ENCODE measurements at places on chromosomes 5 and 9. TPM values are rescaled to one million over a fixed set of nuclear protein-coding genes. Genes with fewer than 3 reads are reported as not detected.
A peak's percentile ranks its signal among the peaks of the same experiment; 100 is the strongest.

FAM81B gene
- 2.4 TPM for total RNA-seq

GCNT4 gene
- total RNA-seq = 8.3 TPM

FAM221B gene
- total RNA-seq = 1.1 TPM

PCDHB12 gene
- 2.3 TPM for total RNA-seq

DNA sequence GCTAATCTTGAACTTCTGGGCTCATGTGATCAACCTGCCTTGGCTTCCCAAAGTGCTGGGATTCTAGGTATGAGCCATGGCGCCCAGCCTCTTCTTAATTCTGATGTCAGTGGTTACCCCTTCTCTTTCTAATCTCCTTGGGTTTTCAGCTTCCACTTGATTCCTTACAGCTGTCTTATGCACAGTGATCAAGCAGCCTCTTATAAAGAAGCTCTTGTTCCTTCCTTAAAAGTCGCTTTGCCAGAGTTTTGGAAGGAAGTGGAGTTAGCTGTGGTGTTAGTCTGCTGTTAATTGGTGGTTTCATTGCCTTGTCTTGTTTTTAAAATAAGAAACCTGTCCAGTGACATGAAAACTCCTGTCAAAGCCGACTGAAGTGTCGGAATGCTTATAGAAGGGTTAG, 128.1 kb upstream of the CACNA1B start:
- peaks cover 35% of the 10 kb centered on the region for H3K36me3 ChIP-seq
- H3K4me3 ChIP-seq = no peak overlapping the region
- no peaks in the 10 kb centered on the region for H3K27me3 ChIP-seq
- no peak for DNase-seq
- no peak overlapping the region for H3K27ac ChIP-seq

GRCh38 chr9:21450733-21451394, 10.6 kb downstream of the IFNA1 start:
- no peaks in the 10 kb centered on the region for H3K36me3 ChIP-seq
- no peak overlapping the region for H3K27ac ChIP-seq
- no peaks in the 10 kb centered on the region for H3K4me1 ChIP-seq
- no peaks in the 10 kb centered on the region for H3K27me3 ChIP-seq

- H3K27me3 ChIP-seq = no peaks in the 10 kb centered on the region
- no peaks in the 10 kb centered on the region for H3K4me1 ChIP-seq
- DNase-seq = no peak
- H3K4me3 ChIP-seq = peak overlapping the region; percentile 22
- peaks cover 12% of the 10 kb centered on the region for H3K36me3 ChIP-seq
- H3K27ac ChIP-seq = no peak overlapping the region
These were observed 33.8 kb downstream of the JMY start for GRCh38 chr5:79269733-79270166.

DNA sequence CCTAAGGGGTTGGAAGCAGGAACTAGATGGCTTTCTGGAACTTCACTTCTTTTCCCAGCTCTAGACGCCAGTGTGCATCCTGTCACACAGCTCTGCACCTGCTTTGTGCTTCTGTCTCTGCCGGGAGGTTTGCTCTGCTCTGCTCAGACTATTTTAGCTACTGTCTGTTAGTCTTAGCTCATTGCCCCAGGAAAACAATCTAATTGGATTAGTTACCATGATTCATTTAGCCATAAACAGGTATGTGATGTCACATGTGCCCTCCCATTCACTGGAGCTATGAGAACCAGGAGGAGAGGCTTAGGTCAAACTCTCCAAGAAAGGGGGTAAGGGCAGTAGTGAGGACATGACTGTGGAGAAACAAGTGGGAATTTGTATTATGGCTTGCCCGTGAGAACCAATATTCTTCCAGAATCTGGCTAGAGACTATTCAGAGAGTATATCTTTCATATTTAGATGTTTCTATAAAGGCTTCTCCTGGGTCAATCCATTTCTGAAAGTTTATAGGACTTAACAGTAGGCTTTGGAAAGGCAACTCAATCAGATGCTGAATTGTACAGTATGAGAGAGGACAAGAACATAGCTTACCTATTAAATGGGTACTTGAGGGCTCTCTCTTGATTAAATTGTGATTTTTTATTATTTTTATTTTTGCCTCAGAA, 22.4 kb upstream of the NREP start:
- no peaks in the 10 kb centered on the region for H3K36me3 ChIP-seq
- no peak for DNase-seq
- no peak overlapping the region for H3K27ac ChIP-seq

DNA sequence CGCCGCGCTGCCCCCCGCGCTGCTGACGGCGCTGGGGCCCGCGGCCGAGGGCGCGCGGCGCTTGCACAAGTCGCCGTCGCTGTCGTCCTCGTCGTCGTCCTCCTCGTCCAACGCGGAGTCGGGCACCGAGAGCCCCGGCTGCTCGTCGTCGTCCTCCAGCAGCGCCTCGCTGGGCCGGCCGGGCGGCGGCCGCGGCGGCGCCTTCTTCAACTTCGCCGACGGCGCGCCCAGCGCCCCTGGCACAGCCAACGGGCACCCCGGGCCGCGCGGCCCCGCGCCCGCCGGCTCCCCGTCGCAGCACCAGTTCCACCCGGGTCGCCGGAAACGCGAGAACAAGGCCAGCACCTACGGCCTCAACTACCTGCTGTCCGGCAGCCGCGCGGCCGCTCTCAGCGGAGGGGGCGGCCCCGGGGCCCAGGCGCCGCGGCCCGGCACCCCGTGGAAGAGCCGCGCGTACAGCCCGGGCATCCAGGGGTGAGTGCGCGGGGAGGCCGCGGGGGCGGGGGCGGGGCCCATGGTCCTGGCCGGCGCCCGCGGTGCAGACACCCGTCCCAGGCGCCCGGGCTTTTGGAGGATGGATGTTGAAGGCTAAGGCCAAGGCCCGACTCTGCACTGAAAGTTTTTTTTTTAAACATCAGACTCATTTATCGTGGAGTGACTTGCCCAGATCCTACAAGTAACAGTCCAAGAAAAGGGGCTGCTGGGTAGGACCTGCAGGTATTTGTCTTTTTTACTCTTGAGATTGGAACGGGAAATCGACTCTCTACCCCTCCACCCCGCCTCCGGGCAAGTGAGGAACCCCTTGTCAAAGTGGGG, 1.2 kb downstream of the TENT4A start:
- H3K27me3 ChIP-seq = peaks cover 5% of the 10 kb centered on the region
- H3K4me3 ChIP-seq = peak overlapping the region; percentile 92
- H3K27ac ChIP-seq = peak overlapping the region; percentile 79

All from type B pancreatic cell (in vitro differentiated cells).